ENCODE measurements at places on chromosomes 3 and 15.

GRCh38 chr3:47961815-47962606 lies 54.2 kb downstream of the MAP4 start:
- DNase-seq = peak; percentile 40

DNA sequence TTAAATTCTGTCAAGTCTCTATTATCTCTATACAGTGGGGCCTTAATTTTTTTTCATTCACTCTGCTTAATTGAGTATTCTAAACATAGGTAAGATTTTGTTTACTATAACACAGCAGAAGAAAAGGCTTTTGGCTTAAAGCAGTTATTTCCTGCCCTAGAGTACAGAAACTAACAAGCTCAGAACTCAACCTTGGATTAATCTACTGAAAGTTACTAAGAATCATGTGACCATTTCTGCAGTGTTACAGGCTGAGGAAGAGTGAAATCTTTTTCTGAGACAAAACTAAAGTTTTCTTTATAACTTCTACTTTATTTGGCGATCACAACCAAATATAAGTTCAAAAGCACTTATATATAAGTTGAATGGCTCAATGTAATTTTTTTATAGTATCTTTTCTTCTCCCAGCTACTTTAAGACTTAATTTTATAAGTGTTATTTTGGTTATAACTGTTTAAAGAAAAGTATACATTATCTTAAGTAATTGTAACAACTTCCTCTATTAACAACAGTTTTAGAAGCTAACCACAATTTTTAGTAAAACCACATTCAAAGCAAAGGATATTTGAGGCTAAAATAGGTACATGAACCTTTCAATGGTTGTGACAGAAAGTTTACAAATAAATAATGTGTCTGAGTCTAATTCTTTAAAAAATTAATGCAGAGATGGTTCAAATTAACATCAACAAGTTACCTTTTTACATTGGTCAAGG lies 240.6 kb upstream of the NAALADL2 start:
- DNase-seq = no peak

DNA sequence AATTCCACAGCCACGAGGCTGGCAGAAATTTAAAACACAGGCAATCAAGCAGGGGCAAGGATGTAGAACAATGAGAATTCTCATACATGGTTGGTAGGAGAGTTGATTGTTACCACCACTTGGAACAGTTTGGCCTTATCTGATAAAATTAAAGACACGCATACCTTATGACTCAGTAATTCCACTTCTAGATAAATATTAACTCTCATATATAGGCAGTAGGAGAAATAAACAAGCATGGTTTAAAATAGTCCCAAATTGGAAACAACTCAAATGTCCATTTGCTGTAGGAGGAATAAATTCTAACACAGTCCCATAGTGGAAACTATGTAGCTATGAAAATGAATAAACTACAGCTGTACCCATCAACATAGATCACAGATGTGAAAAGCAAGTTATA lies 42.3 kb upstream of the USP3 start:
- no peak for DNase-seq

- no peak for DNase-seq
Observed at GRCh38 chr15:62940755-62941361, 101.7 kb upstream of the TPM1 start.

- no peak for DNase-seq
Observed at GRCh38 chr15:80780416-80781221, 1.4 kb downstream of the CEMIP start.

DNA sequence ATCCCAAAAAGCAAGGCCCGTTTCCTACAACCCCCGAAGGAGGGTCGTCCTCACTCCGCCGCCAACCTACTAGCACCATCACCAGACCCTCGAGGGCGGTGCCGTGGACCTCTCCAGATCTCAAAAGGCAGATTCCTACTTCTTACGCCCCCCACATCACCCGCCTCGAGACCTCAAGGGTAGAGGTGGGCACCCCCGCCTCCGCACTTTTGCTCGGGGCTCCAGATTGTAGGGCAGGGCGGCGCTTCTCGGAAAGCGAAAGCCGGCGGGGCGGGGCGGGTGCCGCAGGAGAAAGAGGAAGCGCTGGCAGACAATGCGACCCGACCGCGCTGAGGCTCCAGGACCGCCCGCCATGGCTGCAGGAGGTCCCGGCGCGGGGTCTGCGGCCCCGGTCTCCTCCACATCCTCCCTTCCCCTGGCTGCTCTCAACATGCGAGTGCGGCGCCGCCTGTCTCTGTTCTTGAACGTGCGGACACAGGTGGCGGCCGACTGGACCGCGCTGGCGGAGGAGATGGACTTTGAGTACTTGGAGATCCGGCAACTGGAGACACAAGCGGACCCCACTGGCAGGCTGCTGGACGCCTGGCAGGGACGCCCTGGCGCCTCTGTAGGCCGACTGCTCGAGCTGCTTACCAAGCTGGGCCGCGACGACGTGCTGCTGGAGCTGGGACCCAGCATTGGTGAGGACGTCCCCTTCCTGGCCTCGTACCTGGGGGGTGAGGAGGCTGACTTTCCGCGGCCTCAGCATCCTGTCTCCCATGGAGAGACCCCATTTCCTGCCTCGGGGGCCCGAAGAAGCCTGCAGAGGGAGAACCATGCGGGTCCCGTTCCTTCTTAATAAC lies at the start of gene MYD88:
Gene MYD88, plus strand, starts transcription at position 313 of the 842 bp plus-strand sequence. Its CDS starts 40 bp downstream, at position 353.
- peak; percentile 76 for DNase-seq

- DNase-seq = no peak
Observed at GRCh38 chr3:36075491-36075890, 304.8 kb upstream of the STAC start.

DNA sequence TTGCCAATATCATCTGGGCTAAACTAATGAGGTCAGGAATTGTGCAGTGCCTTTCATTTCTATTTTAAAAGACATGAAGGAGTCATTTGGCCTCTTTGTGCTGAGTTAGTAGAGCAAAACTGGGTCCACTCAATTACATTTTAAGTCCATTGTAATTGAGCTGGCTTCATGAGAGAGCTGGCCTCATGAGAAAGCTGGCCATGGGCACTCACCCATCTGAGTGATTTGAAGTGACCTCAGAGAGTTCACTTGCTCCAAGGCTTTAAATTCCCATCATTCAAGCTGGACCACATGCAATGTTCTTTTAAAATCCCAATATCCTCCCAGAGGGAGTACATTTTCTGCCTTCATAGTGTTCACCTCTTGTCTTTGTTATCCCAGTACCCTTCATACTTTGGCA lies 335.9 kb upstream of the WNT5A start:
- DNase-seq = no peak

- DNase-seq = no peak
Observed at GRCh38 chr15:41578736-41579383, 19.8 kb downstream of the TYRO3 start.

GRCh38 chr3:43187836-43188479 lies 82.1 kb upstream of the POMGNT2 start:
- no peak for DNase-seq

DNA sequence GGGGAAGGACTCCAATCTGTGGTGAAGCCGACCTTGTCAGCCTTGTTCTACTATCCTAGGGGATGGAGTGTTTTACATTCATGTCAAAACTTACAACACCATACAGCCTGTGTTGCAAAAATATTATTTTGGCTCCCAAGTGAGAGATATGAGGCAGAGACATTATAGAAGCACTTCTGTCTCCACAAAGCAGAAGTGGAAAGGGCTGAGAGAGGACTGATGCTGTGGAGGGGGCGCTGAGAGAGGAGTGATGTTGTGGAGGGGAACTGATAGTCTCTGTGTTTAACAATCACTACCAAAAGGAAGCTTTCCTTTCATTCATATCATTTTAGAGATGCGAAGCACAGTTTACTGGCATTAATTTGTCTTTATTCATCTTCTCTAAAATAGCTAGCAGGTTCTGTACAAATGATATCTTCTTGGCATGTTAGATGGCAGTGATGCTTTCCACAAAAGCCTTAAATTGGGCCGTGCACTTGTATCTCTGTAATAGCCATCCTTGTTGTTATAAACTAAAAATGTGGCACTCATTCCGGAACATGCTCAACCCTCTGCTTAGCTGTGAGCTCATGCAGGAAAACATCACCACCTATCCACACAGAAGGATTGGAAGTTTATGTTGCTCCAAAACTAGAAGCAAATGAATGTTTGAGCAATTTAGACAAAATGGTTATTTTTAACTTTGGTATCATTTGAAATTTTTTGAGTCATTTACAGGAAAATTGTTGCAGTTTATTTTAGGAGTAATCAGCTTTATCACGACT lies 134.6 kb upstream of the TP63 start:
- no peak for DNase-seq

DNA sequence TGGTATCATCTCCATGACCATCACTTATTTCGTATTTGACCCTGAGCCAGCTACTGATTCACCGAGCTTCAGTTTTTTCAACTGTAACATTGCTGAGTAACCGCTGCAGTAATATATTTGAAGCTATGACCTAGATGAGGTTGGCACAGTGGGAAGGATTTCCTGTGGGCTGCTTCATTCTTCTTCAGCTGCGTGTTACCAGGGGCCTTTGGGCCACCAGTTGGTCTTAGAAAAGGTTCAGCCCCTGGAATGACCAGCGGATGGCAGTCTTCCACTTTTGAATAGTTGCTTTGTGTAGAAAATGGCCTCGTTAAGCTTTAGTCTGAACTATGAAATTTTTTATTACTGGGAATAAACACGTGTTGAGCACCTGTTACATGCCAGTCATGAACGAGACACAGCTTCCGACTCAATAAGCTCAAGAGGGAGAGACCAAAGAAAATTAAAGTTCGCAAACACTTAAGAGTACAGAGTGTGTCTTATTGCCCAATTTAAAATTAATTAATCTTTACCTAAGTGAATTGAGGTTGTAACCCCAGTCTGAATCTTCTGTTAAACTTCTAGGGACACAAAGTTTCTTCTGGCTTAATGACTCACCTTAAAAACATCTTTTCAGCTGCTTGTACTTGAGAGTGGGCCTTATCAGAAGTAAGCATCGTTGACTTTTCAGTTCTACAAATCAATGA lies 57.6 kb upstream of the NR2E3 start:
- DNase-seq = no peak

GRCh38 chr3:71077070-71077469 lies 506.5 kb downstream of the FOXP1 start:
- no peak for DNase-seq

DNA sequence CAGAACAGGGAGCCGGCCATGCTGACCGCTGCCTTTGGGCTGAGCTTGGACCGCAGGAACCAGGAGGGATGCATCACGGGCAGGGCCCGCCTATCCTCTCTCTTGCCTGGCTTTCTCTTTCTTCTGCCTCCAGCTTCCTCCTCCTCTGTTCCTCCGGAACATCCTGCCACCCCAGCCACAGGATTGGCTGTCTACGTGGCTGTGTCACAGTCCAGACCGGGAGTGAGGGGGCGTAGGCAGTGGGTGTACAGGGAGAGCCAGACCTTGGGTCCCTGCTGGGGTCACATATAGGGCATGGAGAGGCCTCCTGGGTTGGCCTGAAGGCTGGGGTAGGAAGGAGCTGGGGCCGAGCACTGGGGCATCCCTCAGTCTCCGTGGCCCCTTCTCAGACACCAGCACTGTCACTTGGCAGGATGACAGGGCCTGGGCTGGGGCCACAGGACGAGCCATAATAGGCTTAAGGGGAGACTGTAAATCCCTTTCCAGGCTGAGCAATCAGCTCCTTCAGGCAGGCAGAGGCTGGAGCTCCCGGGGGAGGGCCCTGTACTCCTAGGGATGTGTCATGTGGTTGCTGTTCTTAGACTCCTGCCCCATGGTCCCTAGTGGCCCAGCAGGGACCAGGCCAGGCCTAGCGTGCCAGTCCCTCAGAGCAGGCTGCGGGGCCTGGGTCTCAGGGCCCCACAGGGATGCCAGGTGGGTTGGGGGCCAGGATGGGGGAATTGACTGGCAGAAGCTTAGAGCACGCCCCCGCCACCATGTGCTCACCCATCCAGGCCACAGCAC lies 25.4 kb downstream of the LINGO1 start:
- DNase-seq = no peak

DNA sequence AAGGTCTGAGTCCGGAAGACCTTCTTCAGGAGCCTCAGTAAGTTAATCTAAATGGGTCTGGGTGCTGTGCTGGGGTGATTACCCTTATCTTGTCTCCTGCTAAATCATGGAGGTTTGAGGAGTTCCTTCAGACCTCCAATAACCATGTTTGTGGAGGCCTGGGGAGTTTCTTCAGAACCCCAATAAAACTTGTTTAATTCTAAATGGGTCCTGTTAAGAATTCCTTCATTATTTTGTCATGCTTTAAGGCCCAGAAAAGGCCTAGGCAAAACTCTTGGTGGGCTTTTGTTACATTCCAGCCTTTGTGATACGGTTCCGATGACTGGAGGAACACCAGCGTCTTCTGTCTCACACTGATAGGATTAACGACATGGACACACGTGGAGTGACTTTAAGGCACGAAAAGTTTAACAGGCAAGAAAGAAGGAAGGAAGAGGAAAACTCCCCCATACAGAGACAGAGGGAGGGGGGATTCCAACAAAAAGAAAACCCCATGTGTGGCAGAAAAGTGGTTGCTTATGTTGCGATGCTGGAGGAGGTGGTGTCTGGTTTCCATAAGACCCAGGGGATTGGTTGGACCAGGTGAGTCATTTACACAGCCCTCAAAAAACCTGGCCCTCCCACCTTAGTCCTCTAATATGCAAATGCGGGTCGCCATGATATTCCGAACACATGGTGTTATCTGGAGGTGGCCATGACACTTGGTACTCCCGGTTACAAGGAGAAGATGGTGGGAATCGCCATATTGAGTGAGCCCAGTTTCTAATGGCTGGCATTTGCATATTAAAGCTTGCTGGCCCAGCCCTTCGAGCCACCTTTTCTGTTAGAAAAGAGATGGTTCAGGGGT lies 72.6 kb upstream of the MFGE8 start:
- DNase-seq = no peak

GRCh38 chr15:73146419-73146818 lies 94.2 kb downstream of the NEO1 start:
- no peak for DNase-seq

GRCh38 chr3:185250653-185251052 lies 3.2 kb downstream of the EHHADH start:
- DNase-seq = no peak

- no peak for DNase-seq
Observed at GRCh38 chr3:104088738-104089137, 1278.0 kb upstream of the ALCAM start.

DNA sequence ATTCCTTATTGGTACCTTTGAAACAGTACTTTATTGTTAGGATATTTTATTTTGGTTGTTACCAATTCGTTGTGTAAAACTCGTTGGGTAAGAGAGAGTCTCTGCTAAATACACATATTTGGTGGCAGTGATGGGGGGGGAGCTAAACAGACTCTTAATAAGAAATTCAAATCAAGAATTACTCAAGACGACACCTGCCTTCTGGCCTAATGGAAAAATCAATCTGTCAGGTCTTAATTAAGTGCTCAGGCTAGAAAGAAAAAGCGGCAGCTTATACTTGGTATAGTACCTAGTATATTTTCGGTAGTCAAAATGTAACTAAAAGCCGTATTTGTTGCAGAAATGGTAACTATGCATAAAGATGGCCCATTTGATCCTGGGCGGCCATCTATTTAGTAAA lies 18.2 kb downstream of the FOXP1 start:
- no peak for DNase-seq

GRCh38 chr15:57667171-57667849 lies 39.2 kb upstream of the POLR2M start:
- DNase-seq = no peak
